ENCODE measurements at places on chromosomes 4 and X.

- DNase-seq = no peak
Measured at GRCh38 chr4:62159306-62159705, 959.2 kb downstream of the ADGRL3 start.

- DNase-seq = peak; percentile 34
Measured at GRCh38 chr4:23887989-23888388, 1.9 kb downstream of the PPARGC1A start.

- no peak for DNase-seq
Measured at GRCh38 chrX:40459571-40460158, 121.1 kb upstream of the ATP6AP2 start.

GRCh38 chr4:98539741-98540140 is 118.7 kb downstream of the TSPAN5 start:
- DNase-seq = no peak

DNA sequence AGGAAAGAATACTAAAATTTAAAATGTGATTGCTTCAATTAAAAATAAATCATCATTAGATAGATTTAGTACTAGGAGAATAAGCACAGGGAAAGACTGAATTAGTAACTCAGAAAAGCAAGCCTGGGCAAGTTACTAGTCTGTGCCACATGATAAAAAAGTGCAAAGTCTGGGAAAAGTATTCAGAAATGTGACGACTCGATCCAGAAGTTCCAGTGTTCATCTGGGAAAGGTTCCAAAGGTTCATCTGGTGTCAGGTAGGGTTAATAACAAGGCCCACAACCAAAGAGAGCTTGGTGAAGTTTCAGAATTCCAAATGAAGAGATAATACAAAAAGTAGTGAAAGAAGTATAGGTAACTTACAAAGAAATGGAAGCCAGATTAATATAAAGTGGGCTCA is 78.3 kb upstream of the ARSJ start:
- DNase-seq = no peak

- peak; percentile 89 for DNase-seq
Measured at GRCh38 chr4:158161551-158162354, 11.1 kb downstream of the GASK1B start.

GRCh38 chr4:83850435-83850834 is 314.5 kb downstream of the GPAT3 start:
- peak; percentile 41 for DNase-seq

DNA sequence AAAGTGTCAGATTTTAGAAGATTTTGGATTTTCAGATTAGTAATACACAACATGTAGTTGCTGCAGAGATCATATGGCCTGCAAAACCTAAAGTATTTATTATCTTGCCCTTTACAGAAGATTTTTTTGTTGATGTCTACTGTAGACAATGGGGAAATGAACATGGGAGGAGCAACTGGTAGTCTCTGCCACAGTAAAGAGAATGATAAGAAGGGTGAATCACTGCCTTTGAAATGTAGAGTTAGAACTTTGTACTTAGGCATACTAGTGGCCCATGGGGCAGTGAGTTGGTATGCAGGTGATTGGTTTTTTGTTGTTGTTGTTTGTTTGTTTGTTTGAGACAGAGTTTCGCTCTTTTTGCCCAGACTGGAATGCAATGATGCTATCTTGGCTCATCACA is 50.1 kb downstream of the GAB1 start:
- DNase-seq = no peak

DNA sequence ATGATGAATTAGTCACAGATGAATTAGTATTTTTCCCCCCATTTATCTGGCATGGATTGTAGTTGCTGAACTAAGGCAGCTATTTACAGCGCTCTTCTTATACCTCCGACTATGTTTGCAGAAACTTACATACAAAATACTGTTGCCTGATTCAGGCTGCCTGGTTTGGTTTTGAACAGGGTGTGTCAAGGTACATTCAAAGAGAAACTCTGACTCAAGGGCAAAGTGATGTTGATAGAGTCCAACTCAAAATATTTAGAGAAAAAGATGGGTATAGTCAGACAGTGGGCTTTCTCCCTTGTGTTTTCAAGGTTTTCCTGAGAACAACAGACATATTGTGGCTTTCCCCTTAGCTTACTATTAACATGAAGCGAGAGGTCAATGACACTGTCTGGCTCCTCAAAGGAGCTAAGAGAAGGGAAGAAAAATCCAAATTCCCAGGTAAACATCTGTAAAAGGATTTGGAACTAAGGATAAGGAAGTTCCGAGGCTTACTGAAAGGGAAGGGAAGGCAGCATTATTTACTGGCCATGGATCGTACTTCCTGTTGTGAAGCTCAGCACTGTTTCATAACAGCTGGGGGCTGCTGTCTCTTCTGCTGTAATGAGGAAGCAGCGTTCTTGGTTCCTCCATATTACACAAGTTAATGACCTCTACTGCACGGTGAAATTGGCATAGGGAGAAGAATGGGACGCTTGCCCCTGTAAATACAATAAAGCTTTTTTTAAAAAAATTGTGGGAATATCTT is 30.9 kb downstream of the FAM9C start:
- DNase-seq = no peak

GRCh38 chrX:100445593-100445992 is 35.5 kb upstream of the PCDH19 start:
- no peak for DNase-seq

- DNase-seq = no peak
Measured at GRCh38 chrX:39818750-39819149, 279.0 kb downstream of the BCOR start.

GRCh38 chr4:161256716-161257115 is 907.1 kb downstream of the FSTL5 start:
- DNase-seq = peak; percentile 14

GRCh38 chr4:11471618-11472017 is 42.9 kb upstream of the HS3ST1 start:
- DNase-seq = no peak

DNA sequence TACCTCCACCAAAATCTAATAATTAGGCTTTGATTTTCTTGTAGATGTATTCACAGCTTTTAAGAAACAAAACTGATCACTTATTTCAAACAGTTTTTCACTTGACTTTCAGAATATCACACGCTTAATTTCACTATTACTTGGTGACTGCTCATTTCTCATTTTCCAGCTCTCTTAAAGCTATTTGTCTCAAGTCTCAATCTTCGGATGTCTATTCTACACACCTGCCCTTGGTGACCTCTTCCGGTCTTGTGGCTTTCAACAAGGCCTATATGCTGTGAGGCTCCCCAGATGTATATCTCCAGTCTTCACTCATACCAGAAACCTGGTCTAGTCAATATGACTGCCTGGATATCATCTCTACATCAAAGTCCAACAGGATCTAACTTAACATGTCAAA is 34.9 kb upstream of the ANXA10 start:
- no peak for DNase-seq

GRCh38 chr4:90840828-90841227 is 713.6 kb downstream of the CCSER1 start:
- no peak for DNase-seq

GRCh38 chrX:46340696-46341095 is 204.5 kb downstream of the ZNF674 start:
- DNase-seq = no peak

DNA sequence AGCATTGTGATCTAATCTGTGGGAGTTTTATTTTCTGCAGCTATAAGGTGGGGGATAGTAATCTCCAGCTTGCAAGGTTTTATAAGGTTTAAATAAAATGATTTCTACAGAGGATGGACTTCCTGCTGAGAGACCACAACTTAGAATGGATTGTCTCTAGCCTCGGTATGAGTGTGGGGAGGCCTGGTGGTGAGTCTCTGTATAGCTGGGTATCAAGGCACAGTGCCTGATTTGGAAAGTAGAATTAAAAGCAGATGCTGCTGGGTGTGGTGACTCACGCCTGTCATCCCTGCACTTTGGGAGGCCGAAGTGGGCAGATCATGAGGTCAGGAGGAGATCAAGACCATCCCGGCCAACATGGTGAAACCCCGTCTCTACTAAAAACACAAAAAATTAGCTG is 162.0 kb upstream of the GATB start:
- no peak for DNase-seq

GRCh38 chrX:110182362-110182761 is 135.5 kb downstream of the AMMECR1 start:
- DNase-seq = no peak

- no peak for DNase-seq
Measured at GRCh38 chr4:72449705-72450104, 119.3 kb downstream of the ADAMTS3 start.

DNA sequence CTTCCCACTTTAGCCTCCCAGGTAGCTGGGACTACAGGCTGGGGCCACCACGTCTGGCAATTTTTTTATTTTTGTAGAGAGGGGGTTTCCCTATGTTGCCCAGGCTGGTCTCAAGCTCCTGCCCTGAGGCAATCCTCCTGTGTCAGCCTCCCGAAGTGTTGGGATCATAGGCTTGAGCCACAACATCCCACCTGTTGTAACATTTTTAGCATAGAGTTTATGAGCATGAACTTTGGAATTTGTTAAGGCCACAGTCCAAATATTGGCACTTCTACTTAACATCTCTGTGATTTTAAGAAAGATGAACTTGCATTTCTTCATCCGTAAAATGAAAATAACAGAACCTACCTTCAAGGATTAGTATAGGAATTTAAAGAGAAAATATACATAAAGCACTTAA is 445.6 kb downstream of the IQCM start:
- no peak for DNase-seq

DNA sequence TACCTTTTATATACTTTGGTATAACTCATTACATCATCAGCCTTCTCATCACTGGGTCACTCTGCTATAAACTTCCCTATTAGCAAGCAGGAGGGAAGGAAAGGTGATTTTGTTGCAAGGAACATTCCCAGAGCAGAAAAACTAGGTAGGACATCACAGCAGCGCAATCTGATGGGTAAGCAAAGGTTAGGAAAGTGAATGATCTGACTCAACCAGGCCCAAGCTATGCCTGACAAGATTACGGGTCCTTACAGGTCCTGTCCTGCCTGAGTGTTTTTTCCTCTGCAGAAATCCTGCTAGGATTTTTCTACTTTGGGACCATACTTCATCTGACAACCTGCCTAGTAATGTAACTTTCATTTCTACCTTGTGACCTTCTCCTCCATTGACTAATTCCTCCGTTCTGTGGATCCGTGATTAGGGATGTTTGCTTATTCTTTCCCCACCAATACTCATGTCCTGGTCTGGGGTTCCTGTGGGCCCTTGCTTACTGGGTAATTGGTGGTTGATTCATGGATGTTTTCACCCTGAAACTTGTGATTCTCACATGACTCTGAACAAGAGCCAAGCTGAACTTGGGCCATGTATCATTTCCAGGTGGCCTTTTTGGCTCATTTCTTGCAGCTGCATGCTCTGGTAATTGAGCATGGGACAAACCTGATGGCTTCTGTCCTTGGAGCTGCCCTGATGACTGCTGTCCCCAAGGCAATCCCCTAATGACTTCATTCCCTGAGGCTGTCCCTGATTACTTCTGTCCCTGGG is 111.9 kb upstream of the KIT start:
- DNase-seq = no peak

DNA sequence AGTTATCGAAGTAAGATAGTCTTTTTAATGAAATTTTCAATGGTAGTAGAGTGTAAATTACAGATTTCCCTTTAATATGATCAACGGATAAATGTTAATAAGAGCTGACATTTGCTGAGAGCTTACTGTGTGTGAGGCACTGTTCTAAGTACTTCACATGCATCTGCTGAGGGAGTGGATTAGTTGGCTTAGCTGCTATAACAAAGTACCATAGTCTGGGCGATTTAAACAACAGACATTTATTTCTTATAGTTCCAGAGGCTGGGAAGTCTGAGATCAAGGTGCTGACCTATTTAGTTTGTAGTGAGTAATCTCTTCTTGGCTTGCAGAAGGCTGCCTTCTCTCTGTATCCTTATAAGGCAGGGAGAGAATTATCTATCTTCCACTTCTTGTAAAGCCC is 174.3 kb downstream of the CEP135 start:
- no peak for DNase-seq

DNA sequence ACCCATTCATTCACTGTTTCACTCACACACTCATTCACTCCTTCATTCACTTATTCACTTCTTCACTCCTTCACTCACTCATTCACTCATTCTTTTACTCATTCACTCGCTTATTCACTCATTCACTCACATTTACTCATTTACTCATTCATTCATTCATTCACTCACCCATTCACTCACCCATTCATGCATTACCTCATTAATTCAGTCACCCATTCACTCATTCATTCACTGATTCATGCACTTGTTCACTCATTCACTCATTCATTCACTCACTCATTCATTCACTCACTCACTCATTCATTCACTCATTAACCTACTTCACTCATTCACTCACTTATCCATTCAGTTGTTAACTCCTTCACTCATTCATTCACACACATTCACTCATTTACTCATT is 70.8 kb downstream of the STK32B start:
- no peak for DNase-seq

GRCh38 chrX:127466211-127466610 is 586.0 kb downstream of the ACTRT1 start:
- no peak for DNase-seq

DNA sequence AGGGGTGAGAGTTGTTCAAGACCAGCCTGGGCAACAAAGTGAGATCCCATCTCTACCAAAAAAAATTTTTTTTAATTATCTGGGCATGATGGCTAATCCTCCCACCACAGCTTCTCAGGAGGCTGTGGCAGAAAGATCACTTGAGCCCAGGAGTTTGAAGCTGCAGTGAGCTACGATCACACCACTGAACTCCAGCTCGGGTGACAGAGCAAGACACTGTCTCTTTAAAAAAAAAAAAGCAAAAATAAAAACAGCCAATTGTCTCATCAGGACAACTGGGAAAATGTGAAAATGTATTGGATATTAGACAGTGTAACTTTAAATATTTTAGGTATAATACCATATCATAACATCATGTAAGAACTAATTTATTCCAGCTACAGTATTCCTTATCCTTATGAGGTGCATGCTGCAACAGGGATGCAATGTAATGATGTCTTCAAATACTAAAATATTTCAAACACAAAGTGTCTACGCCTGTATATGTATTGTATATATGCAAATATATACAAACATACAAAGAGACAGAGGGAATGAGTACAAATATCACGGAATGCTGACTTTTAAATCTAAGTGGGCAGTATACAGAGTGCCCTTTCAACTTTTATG is 17.2 kb downstream of the FAM13A start:
- DNase-seq = no peak

DNA sequence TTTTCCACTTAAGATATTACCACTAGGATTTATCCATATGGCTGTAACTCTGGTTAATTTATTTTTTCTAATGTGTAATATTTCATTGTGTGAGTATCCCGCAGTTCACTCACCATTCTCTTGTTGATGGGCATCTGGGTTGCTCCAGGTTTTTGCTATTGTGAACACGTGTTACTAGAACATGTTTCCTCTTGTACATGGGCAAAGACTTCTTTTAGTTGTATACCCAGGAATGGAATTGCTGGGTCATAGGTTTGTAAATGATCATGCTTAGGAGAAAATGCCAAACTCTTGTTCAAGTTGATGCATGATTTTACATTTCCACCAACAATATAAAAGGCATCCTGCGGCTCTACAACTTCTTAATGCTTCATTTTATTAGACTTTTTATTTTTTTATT is 26.8 kb downstream of the SYNPO2 start:
- DNase-seq = no peak

Measured in astrocyte of the hippocampus (primary cell).